HS-5 (cell line): ENCODE measurements at places on chromosomes 16 and 17.

DNA sequence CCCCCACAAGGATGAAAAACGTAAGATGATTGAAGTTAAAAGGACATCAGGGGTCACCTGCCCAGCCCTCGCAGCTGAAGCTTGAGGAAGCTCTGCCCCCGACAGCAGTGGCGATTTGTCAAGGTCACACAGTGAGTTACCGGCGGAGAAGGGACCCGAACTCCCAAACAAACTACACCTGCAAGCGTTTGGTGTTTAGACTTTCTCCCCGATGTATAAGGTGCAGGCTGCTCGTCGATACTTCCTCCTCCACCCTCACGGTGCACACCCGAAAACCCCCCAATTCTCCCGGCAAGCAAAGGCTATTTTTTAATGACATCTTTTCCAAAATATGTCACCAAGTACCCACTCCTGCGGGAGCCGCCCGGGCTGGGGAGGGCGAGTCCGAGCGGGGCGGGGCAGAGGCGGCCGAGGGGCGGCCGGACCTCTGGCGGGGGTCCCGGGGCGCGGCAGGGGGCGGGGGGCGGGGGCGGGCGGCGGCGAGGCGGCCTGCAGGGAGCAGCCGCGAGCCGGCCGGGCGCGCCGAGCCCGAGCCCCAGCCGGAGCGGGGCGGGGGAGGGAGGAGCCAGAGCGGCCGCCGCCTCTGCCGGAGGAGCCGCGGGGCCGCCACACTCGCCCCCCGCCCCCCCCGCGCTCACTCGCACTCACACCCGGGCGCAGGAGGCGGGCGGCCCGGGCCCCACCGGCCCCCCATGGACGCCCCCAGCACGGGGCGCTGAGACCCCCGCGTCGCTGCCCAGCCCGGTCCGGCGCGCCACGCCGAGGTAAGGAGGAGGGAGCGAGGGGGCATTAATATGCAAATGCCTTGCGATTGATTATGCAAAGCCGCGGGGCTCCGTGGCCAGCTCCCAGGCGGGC, at the start of gene THRA:
Gene THRA (plus strand): TSS at position 637 of the 858 bp plus-strand sequence. CDS start 11,524 bp downstream, outside the sequence.
- DNase-seq = no peak

DNA sequence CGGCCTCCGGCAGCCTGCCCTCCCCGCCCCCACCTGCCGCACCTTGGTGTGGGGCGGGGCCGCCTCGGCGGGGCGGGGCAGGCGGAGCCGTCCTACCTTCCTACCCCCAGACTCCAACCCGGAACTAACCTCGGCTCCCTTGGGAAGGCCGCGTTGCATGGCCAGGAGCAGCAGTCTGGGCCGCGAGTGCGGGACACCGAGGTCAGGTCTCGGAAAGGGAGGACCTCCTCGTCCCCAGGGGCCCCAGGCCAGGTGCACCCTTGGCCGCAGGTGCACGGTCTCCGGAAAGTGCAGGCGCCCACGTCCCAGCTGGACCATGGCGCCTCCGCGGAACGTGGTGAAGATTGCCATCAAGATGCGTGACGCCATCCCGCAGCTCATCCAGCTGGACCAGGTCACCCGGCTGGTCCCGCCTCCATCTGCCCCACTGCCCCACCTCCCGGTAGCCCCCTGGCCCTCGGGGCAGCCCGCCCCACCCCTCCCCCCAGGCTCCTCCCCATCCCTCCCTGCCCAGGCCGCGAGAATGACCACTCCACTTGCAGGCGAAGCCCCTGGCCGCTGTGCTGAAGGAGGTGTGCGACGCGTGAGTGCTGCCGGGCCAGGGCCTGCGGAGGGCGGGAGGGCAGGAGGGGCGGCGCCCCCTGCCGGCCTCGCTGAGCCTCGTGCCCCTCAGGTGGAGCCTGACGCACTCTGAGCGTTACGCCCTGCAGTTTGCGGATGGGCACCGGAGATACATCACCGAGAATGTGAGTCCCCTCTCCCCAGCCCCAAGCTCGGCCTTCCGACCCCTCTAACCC, at the start of gene ELMO3:
Gene ELMO3 (plus strand): TSS at position 121 of the 797 bp plus-strand sequence. CDS start 196 bp downstream, at position 317.
- DNase-seq = no peak

DNA sequence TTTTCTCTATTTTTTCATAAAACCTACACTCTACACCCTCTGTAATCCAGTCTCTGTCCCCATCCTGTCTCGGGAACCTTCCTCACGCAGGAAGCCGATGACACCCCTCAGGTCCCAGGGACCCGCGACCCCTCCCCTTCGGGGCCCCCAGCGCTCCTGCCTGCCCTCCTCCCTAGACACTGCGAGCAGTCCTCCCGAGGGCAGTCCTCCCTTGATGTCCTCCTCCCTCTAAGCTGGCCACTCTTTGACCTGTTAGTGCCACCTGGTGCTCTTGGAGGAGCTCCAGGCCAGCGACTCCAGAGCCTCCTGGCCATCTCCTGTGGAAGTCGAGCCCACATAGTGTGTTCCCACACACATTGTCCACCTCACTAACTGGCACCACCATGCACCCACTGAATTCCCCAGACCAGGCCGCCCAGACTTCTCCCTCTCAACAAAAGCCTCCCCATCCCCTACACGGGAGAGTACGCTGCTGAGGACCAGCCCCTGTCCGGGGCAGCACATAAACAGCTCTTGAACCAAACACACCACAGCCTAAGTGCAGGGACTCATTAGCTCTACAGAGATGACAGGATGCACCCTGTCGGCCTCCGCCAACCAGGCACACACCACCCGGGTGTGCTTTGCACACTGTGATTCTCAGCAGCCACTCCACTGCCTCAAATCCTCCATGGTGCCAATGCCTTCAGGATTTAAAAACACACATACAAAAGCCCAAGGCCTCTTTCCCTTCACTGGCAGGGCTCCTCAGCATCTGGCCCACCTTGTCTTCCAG, 9.3 kb downstream of the OSBPL7 start:
- DNase-seq = no peak

- DNase-seq = no peak
Observed at GRCh38 chr17:79255456-79255855, 180.8 kb downstream of the ENGASE start.

DNA sequence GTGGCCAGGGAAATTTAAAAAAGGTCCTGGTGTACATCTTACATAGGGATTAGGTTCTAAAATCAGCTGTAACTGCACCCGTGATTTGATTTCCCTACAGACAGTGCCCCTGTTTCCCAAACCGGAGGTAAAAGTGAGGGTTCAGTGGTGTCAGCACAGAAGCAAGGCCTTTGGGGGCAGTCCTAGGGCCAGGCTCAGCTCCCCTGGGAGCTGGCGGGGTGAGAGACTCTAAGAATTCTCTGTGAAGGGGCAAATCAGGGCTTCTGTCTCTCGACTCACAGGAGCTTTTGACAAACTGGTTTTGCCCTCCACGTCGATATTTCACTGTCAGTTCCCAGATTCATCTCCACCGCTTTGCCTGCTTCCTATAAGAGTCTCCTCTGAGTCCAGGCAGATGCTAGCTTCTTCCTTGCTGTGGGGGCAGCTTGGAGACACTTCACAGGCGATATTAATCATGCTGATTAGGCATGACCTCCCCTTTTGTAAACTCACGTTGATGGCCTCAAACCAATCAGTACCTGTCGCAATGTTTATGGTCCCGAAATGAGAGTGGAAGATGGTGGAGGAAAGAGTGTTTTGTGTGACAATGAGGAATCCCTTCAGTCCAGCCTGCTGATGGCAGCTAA, 234.2 kb upstream of the TOX3 start:
- no peak for DNase-seq

DNA sequence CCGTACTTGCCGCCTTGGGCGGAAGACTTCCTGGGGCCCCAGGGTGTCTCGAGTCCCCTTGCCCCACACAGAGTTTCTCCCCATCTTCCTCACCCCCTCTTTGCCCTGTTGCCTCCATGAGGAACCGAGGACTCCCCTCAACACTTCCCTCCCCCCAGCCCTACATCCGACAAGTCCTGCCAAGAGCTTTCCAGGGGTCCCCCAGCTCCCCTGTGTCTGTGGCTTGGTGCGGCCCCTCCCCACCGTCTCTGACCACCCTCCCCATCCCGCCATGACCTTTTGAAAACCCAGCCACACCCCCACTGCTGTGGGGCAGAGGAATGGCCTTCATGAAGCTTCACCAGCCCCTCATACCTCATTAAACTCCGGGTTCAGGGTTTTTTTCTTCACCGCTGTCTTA, 11.4 kb downstream of the SCGB1C2 start:
- no peak for DNase-seq

DNA sequence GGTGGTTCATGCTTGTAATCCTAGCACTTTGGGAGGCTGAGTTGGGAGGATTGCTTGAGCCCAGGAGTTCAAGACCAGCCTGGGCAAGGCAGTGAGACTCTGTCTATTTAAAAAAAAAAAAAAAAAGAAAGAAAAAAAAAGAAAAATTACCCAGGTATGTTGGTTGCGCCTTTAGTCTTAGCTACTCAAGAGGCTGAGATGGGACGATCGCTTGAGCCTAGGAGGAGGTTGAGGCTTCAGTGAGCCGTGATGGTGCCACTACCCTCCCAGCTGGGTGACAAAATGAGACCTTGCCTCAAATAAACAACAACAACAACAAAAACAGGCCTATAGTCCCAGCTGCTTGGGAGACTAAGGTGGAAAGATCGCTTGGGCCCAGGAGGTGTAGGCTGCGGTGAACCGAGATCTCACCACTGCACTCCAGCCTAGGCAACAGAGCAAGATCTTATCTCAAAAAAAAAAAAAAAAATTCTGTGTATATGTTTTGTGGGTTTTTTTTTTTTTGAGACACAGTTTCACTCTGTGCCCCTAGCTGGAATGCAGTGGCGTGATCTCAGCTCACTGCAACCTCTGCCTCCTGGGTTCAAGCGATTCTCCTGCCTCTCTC, 12.5 kb upstream of the ANKRD40CL start:
- no peak for DNase-seq

DNA sequence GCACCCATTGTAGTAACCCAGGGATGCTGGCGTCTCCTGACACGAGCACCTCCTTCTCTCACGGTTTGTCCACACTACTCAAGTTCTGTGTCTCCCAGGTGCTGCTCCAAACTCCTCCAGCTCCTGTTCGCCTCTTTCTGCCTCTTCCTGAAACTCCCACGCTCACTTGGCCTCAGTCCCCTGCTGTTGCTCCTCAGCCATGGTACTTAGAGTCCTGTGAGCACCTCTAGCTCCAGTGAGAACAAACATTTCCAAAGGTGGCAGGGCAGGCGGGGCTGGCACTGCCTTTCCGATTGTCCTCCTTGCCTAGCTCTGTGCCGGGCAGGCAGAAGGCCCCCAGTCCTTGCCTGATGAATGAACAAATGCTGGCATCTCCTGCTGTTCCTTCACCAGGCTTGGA, 146.1 kb downstream of the SDK2 start:
- no peak for DNase-seq

DNA sequence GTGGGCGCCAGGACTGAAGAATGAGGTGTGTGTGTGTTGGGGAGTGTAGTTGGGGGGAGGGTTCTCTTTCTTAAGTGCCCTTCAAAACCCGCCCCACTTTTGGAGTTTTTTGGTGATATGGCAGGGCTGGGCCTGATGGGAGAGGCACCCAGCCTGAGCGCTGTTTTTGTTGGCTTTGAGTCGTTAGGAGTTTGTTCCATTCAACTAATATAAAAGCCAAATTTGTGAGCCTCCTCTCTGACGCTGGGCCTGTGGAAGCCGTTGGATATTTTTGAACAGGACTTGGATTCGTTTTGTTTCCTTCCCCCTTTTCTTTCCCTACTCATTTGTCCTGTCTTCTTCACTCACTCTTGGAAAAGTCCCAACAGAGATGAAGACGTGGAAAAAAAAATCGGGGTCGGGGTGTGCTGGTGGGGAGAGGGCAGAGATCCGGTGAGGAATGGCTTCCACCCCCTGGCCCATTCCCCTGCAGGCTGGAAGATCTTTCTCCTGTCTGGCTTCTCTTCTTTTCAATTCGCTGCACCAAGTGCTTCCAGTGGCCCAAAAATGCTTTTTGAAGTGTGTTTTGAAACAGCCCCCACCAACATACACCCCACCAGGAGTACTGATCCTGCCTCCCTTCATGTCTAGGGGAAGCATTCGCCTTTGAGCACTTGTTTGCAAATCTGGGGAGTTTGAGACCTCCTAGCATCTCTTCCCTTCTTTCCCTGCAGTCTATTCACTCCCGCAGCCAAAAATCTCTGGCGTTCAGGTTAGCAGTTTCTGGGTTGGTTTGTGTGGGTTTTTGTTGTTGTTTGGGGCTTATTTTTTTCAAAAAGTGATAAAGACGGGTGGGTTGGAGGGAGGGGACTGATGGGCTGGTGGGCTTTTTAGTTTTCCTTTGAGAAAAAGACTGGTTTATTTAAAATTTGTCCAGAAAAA, 2.6 kb downstream of the FZD2 start:
- no peak for DNase-seq

- DNase-seq = no peak
Observed at GRCh38 chr16:73315645-73316044, 267.7 kb upstream of the ZFHX3 start.

DNA sequence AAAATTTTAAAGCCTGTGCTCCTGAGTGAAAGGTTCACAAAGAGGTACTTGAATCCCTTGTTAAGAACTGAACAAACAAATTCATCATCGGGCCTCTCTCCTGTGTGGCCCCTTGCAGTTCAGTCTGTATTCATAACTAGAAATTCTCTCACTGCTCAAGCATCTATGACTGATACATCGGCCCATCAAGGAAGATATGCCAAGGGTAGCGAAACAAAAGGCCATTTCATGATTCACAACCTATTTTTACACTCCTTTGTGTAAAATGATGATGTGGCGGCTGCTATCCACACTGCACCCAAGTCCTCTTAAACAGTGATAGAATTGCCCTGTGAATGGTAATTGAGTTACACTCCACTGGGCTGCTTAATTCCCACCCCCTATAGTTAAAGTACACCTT, 204.6 kb downstream of the STX8 start:
- DNase-seq = peak; percentile 84

GRCh38 chr16:83842756-83843507, 35.2 kb downstream of the HSBP1 start:
- no peak for DNase-seq

DNA sequence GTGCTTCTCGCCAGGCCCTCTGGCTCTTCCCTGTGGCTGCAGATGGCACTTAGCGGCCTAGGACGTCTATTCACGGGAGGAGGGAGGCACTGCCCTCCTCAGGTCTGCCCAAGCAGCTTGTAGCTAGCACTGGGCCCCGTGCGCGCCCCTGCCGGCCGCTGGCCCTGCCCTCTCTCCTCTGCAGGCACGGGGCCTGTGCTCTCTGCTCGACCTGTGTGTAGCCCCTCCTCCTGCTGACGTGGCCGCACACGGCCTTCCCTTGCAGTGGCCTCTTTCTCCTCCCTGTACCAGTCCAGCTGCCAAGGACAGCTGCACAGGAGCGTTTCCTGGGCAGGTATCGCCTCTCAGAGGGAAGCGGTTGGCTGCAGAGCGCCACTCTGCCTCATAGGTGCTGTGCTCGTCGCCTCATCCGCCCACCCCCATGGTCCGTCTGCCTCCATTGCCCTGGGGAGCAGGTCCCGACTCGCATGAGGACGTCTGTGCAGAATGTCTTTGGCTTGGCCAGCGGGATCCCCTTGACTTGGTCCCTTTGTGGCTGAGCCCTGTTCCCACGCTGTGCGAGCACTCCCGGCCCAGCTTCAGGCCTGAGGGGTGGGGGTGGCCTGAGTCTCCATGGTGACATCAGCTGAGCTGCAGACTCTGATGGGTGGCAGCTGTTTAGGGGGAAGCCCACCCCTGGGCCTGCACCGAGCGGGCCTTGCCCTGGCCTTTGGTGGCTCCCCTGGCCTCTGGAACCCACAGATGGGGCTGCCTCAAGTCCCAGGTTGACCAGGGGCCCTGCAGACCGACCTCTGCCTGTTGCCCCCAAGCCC, 34.6 kb downstream of the TSC2 start:
- no peak for DNase-seq
